ENCODE measurements at places on chromosomes 3 and 15.

- DNase-seq, result no peak
Measured at GRCh38 chr3:16675805-16676204, 70.6 kb upstream of the DAZL start.

DNA sequence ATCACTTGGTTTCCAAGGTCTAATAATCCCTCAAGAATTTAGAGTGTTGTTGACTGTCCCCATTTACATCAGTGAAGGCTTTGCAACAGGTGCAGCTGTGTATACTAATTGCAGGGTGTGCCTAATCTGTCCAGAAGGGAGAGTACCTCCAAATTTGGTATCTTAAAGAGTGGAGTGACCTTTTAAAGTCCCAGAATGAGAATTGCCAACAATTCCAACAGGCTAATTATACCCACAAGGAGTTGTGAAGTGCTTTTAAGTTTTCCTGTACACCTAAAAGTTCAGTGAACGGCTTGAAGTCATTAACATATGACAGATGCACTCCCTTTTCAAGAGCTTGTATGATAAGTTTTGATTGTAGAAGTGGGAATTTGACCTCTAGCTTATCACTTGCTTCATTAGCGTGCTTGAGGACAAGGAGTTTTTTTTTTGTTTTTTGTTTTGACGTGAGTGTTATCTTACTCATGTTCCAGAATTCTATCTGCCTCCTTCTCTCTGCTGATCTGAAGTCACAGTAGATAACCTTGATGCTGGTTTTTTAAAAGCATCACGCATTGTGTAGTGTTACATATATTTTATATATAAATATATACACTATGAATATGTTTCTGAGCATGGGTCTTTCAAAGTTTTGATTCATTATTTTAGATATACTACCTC lies 26.3 kb downstream of the CDIN1 start:
- DNase-seq, result no peak

GRCh38 chr15:81863162-81863561 lies 182.7 kb downstream of the MEX3B start:
- no peak for DNase-seq

GRCh38 chr15:98658831-98659699 lies 10.7 kb downstream of the IGF1R start:
- no peak for DNase-seq

- DNase-seq, result no peak
Measured at GRCh38 chr15:95281470-95281869, 1049.0 kb upstream of the NR2F2 start.

GRCh38 chr3:132283440-132283839 lies 33.8 kb upstream of the ACP3 start:
- peak; percentile 99 for DNase-seq

GRCh38 chr15:47184003-47184907 lies 533.0 kb upstream of the SEMA6D start:
- DNase-seq, result no peak

GRCh38 chr3:12984023-12984823 lies 89.0 kb downstream of the IQSEC1 start:
- peak; percentile 32 for DNase-seq

DNA sequence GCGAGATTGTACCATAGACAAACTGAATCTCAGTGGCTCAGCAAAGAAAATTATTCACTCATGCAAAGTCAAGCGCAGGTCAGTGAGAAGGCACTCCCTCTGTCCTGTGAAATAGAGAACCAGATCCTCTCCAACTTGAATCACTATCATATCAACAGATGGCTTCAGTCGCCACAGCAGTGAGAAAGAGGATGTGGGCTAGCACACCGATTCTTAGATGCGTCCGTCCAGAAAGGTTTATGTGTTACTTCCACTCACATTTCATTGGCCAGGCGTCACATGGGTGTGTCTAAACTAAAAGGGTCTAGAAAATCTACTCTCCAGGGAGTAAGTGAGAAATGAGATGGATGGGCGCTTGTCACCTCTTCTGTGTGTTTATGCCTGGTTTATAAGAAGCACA lies 141.6 kb upstream of the KBTBD8 start:
- no peak for DNase-seq

GRCh38 chr15:90593499-90594158 lies 63.9 kb downstream of the CRTC3 start:
- no peak for DNase-seq

DNA sequence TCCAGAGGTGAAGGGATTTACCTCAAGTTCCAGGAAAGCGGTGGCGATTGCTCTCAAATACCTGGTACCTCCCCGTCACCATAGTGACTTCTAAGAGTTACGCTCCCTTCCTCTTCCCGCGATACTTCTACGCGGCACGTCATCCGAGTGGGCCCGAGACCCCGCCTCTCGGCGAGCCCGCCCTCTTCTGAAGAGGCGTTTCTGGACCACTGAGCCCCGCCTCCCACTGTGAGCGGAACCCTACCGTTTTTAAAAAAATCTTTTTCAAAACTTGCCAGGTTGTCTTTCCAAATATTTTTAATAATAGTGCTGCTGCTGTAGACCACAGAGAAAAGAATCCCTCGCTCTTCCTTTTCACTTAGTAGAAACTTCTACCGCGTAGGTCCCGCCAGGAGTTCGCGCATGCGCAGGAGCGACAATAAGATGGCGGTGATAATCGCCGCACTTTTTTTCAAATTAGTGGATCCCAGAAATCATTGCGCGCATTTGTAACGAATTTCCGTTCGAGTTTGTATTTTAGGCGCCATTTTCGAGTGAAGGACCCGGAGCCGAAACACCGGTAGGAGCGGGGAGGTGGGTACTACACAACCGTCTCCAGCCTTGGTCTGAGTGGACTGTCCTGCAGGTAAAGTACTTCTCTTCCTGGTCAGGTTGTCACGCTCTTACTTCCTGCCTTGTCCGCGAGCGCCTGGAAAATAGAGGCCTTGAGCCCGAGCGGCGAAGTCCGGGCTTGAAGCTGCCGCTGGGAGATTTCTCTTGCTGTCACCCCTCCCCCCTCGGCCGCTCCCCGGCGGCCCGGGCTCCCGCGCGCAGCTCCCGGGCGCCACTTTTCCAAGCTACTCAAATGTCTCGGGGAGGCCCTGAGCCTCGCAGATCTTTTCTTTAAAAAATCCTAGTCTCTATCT lies at the start of the genes IFT80 and SMC4:
Gene IFT80, minus strand, starts transcription at position 101 of the 905 bp plus-strand sequence. CDS start 14,625 bp downstream, outside the sequence.
Gene SMC4, plus strand, starts transcription at position 526 of the 905 bp plus-strand sequence. CDS start 1,177 bp downstream, outside the sequence.
- DNase-seq, result peak; percentile 85

DNA sequence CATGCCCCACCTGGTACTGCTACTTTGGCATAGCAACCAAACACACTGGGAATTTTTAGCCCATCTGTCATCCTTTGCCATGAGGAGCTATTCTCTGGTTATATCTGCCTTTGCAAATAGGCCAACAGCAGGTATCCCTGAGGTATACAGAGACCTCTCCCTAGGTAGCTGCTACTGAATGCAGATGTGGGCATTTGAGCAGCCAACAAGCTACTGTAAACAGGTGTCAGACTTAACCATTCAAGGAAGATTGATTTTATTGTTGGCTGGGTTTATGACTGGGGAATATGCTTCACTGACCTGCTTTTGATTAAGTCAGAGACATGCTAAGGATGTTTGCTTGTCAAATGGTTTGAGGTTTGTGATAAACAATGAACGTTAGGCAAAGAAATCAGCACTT lies 183.2 kb downstream of the OXSM start:
- no peak for DNase-seq

GRCh38 chr3:48445277-48445882 lies 1.2 kb upstream of the ATRIP start:
- no peak for DNase-seq

- peak; percentile 25 for DNase-seq
Measured at GRCh38 chr3:72821161-72821781, 27.0 kb downstream of the SHQ1 start.

DNA sequence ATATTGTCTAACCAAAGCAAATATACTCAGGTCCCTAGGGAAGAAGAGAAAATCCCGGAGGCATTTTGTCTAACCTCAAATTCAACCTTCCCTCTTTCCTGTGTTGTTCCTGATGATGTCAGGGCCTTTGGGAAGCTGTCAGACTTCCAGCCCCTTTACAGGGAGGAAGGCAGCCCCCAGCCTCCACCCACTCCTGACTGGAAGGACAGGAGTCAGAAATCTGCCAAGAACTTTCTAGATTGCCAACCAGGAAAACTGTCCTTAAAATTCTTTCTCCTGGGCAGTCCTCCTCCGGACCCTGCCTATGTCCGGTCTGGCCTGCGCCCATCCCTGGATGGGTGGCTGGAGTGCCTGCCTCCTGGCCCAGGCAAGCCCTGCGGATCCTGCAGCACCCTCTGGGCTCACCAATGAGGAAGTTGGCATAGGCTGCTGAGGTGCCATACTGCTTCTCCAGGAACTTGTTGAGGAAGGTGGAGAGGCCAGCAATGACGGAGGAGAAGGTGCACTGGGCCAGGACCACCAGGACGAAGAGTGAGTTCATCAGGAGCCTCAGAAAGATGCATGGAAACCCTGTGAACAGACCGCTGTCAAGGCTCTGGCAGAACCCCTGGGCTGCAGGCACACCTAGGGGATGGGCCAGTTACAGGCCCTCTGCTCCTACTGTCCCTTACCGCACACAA lies 52.6 kb upstream of the RAB6B start:
- no peak for DNase-seq

DNA sequence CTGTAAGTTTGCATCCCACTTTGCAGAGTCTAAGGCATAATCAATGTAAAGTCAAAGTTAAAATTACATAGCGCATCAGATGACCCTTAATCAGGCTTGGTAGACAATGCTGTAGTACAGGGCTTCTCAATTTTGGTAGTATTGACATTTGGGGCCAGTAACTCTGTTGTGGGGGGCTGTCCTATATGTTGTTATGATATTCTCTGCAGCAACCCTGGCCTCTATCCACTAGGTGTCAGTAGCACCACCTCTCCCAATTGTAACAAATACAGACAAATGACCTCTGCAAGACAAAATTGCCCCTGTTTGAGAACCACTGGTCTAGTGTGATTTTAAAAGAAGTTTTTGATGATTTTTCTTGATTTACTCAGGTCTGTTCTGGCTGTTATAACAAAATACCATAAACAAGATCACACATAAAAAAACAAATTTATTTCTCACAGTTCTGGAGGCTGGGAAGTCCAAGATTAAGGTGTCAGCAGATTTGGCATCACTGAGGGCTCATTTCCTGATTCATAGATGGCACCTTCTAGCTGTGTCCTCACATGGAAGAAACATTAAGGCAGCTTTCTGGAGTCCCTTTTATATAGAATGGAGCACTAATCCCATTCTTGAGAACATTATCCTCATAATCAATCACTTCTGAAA lies 37.6 kb upstream of the SLC9A9 start:
- no peak for DNase-seq

GRCh38 chr3:9986230-9986725 lies 363 bp downstream of the EMC3 start:
- DNase-seq, result no peak

DNA sequence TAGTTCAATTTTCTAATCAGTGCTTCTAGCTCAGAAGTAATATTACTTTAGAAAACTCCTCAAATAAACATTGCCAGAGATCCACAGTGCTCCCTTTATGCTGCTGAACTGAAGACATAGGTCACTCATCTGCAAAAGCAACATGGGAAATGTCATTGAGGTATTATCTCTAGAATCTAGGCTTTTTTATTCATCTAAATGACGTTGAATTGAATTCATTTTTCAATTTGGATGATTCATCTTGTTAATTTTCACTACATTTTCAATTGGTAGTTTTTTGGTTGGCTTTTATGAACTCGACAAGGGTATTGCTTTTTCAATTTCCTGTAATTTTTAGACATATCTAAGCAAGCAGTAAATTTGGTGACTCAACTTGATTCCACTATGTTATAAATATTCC lies 275.4 kb downstream of the NFKBIZ start:
- no peak for DNase-seq

Data from GF-D8 (cell line).